ENCODE measurements at places on chromosomes 1 and 21.

DNA sequence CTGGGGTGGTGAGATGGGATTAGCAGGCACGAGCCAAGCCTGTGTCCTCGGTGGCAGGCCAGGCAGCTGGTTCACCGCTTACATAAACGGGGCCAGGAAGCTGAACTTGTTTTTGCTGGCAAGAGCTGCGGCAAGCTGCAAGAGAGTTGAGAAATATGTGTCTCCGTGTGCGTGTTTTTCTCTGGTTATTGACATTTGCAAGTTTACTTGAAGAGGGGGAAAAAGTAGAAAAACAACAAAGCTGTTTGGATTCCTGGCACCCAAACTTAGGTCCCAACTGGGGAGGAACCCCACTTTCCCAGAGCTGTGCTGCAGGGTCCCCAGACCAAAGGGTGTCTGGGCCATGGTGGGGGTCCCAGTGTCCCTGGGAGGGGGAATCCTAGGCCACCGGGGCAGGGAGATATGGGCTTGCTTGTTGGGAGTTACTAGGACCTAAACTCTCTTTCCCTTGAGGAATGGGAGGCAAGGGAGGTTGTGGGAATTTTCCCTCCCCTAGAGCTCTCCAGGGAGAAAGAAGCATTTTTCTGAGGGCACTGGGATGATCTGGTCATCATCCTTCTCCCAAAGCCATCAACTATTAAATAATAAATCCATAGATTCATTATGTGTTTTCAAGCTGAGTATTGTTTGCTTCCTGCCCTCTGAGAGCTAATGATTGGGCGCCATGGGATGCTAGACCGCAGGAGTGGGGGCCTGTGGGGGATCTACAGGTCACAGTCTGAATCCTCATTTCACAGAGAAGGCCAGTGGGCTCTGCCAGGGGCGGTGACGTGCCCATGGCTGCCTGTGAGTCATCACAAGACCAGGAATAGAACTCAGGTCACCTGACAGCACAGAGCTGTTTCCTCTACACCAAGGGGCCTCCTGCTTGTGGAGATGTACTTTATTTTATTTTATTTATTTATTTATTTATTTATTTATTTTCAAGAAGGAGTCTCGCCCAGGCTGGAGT, 14.8 kb downstream of the IL6R start:
- DNase-seq: no peak

GRCh38 chr1:200245473-200245872, 164.4 kb downstream of the ZNF281 start:
- DNase-seq: no peak

GRCh38 chr1:94807742-94808491, 12.2 kb upstream of the SLC44A3 start:
- no peak for DNase-seq

GRCh38 chr1:175563236-175563895, 180.0 kb downstream of the TNR start:
- DNase-seq: no peak

GRCh38 chr1:233320023-233320422, 7.5 kb upstream of the MAP3K21 start:
- no peak for DNase-seq

GRCh38 chr1:224804220-224804619, 125.3 kb upstream of the DNAH14 start:
- DNase-seq: no peak

- no peak for DNase-seq
Observed at GRCh38 chr1:156220226-156220625, 7.4 kb downstream of the PMF1 start.

DNA sequence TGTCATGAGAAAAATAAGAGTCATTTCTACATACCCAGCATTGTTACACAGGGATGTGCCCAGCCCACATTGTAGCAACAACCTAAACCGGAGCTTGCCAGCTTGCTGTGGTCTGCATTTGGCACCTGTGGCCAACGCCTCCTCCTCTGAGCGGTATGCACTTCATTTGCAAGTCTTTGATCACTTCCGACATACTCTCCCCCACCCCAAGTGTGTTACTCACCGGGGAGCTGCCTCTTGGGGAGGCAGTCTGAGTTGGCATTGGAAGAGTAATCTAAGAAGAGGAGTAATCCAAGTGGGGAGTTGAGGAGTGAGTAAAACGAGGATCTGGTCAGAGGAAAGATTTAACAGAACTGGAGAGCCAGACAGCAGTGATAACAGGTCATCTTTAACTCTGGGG, 3.8 kb downstream of the BCL9 start:
- DNase-seq: peak; percentile 35

DNA sequence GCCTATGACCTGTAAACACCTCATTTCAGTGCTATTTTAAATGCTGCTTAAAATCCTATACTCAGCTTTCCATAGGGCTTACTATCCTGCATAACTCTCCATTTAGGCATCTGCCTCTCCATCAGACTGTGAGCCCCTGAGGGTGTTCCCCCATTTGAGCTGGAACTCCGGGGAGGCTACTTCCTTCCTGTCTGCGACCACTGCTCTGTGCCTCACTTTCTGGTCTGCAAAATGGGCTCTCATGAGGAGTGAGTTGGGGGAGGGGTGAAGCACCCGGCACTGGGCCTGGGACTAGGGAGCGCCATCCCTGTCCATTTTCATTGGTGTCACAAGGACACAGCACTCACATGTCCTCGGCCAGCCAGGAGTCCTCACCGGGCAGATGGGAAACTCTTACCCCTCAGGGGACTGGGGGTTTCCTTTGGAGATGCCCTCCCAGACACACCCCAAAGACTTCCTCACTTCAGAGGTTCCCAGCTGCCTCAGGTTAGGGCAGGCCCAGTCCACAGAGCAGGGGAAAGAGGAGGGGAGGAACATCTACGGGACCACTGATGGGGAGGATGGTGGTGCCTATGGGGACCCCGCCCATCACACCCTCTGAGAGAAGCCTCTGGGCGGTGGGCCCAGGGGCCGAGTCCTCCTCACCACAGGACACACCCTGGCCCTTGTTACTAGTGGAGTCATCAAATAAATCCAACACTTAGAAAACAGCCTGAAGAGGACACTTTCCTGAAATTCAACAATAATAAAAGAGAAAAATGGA, 134.9 kb downstream of the MATN1 start:
- no peak for DNase-seq

- DNase-seq: no peak
Observed at GRCh38 chr1:34785231-34785874, 4.3 kb downstream of the GJB3 start.

DNA sequence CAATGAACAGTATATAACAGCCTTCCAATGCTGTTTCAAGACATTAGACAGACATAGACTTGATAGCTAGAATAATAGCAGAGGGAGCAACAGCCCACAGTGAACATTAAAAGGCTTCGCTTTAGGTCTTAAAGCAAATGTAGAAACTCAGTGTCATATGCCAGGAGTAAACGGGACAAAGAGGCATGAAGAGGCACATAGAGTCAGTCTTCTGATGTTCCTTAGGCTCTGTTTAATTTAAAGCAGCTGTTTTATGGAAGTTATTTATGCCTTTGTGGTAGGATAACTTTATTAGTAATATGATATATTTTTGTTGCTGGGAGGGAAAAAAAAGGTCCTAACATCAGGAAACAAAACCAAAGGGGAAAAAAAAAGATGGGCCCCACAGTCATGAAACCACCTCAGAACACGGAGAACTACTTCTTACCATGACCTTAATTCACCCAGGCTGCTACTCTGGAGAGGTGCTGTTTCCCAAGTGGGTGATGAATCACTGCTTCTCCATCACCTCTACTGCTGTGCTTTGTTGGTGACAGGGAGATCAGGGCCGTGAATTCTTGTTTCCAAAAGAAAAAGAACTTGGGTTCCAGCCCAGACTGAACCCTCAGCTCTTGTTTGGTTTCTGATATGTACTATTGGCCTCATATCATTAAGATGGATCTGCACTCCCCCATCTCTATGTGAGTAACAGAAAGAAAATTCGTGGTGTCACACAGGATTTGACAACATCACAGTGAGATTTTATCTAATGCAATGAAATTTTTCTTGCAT, 616.9 kb downstream of the KIF26B start:
- no peak for DNase-seq

DNA sequence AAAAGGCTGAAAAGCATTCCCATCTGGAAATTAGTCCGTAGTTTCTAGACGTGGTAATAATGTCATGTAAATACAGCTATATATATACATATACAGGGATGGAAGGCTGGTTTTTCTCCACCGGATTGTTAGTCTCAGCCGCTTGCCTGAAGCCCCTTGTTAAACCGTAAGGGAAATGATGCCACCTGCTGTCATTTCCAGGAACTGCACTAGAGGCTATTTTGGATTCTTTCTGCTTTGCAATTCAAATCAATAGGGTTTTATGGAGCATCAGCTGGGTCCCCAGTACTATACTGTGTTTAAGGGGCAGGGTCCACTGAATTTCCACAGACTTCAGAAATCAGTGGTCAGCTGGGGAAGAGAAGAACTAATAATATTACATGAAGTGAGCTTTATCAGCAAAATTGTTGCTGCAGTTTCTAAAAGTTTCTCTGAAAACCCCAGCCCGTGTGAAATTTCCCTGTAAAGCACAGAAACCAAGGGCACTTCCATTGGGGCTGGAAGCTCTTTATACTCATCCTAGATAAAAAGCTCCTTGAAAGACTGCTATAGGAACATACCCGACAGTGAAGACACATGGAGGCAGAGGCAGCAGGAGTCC, 33.8 kb upstream of the MPZL1 start:
- peak; percentile 80 for DNase-seq

- DNase-seq: no peak
Observed at GRCh38 chr1:193456811-193457280, 270.4 kb upstream of the B3GALT2 start.

DNA sequence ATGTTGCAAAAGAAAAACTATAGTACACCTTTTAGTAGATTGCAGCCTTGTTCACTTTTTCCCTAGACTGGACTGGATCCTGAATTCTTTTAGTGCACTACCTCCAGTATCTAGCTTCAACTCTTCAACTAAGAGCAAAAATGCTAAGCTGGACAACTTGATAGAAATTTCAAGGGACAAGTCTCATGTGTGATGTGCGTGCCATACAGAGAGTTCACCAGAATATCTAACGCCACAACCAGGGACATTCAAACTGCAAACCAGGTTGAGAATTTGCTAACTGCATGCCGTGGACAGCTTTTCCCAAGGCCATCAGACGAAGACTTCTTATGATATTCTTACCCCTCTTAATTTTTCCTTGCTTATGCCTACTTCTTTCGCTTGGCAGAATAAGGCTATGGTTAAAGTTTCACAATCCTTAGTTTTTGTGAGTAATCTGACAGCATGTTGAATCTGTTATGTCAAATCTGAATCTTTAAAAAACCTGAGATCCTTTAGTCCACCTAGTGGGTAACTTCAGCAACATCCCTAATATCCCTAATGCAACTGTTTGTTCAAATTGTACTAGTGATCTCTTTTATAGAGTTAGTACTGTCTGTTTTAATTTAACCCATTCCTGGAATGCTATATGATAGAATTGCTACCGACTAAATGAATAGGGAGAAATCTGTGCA, 66.4 kb downstream of the DDAH1 start:
- no peak for DNase-seq

DNA sequence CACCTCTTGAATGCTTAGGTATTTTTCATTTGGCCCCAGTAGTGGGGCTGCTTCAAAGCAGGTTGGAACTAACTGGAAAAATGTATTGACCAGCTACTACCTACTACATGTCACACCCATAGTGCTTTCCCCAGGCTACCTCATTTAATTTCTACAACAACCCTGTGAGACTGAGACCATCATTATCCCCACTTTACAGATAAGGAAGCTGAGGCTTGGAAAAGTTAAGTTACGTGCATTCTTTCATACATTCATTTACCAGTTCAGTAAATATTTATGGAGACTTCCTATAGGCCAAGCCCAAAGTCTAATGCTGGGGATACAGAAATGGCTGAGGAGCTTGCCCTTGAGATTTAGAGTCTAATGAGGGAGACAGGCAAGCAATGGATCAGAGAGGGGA, 14.5 kb upstream of the PADI3 start:
- DNase-seq: no peak

DNA sequence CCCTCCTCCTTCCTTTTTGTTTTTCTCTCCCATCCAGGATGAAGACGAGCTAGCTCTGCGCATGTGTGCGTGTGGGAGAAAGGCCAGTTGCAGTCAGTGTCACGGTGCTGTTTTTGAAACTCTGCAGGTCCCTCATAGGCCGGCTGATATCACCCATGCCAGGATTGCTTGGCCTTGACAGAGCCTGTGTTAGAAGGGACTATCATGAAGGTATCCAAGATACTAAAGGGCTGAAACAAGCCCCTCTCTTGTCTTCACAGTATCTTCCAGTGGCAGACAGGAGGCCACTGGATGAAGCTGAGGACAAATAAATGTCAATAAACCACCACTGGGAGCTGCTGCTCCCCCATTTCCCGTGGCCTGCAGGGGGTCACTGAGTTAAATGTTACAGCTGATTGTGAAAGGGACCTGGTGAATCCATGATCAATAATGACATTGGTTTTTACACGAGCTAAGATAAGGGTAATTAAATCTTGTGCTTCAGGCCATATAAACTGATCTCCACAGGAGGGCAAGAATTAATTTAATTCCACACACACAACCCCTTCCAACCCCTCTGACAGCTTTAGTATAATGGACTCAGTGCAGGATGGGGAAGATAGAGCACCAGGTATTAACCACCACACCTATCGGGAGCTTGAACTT, 64.6 kb upstream of the TARBP1 start:
- no peak for DNase-seq

DNA sequence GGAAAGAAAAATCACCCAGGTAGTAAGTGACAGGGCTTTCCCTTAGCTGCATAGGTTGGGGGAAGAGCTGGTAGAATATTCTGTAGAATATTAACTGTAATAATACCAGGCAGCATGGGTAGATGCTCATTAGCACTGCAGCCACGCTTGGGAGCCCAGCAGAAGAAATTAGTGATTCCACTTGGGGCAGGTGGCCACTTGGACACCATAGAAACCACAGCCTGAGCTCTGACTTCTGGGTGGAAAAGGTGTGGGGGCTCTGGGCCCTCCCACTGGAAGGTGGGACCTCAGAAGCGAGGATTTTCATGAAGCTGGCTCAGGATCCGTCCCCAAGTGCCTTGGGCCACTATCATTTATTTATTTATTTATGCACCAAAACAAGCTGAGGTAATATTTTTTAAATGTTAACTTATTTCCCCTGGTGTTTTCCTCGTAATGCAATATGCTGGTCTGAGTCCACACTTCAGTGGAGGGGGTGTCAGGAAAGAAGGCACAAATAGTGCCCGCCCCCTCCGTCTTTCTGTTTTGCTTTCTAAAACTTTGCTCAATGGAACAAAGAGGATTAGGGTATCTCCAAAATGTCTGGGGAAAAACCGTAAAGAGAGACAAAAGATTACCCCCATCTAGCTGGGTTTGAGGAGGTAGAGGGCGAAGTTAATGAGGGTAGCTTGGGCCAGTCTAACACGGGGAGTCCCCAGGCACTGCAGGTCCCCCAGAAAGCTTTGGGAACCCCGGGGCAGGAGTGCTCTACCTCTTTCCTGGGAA, 75.2 kb upstream of the GADD45A start:
- no peak for DNase-seq

DNA sequence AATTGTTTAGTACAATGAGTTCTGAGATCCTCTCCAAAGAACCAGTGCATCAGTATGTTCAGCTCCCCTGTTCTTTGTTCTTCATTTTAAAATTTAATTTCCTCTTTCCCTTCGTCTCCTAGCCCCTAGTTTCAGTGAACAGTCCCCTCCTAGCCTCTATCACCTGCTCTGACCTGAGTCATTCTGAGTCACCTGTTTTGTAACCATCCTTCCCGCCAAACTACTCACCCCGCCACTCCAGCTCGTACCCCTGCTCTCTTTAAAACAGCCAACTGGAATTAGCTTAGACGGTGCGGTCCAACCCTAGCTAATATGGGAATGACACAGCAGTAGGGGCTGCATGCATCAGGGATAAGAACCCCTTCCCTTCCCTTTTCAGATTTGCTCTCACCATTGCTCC, 16.8 kb upstream of the ERVH48-1 start:
- DNase-seq: no peak

GRCh38 chr1:50135716-50136115, 27.0 kb downstream of the ELAVL4 start:
- DNase-seq: no peak
